NCI-H2081 (cell line): ENCODE measurements at places on chromosomes 2 and 18.

DNA sequence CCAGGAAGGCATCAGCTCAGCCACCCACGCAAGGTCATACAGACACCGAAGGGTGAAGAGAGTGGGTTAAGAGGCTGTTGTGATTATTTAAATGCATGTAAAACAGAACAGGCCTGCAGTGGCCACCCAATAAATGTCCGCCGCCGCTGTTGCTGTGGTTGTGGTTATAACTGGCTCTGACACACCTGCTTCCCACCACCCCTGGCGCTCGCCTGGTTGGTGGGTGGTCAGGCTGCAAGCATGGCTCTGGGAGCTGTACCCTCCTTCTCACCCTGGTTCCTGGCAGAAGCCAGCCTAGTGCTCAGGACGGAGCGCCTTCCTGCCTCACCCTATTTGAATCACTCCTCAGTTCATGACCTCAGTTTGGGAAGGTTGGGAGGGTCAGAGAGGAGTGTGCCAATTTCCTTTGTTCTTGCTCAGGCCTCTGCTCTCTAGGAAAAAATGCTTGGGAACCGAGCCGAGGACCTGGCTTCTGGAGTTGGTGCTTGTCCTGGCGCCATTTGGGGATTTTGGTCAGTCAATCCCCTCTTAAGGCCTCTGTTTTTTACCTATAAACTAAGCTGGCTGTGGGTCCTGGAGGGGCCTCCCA lies 5.3 kb upstream of the CRYBA2 start:
- peak; percentile 68 for DNase-seq

DNA sequence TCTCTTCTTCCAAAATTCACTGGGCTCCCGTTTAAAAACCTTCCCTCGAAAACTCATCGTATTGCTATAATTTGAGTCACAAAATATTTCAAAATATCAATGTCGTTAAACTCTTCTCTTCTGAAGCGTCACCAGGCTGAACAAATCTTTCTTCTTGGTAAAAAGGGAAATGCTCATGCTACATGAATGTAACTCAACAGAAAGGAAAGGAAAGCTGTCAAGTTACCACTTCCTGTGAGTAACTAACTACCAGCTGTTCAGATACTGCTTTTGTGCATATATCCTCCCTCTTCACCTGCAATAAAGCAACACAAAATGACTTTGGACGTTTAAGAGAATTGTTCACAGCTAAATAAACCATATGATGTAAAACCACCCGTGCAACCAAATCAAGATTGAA lies 95.4 kb downstream of the DOCK10 start:
- DNase-seq = no peak

- DNase-seq = no peak
Measured at GRCh38 chr2:221347471-221347870, 224.6 kb downstream of the EPHA4 start.

- no peak for DNase-seq
Measured at GRCh38 chr2:200540793-200541192, 14.8 kb downstream of the SGO2 start.

DNA sequence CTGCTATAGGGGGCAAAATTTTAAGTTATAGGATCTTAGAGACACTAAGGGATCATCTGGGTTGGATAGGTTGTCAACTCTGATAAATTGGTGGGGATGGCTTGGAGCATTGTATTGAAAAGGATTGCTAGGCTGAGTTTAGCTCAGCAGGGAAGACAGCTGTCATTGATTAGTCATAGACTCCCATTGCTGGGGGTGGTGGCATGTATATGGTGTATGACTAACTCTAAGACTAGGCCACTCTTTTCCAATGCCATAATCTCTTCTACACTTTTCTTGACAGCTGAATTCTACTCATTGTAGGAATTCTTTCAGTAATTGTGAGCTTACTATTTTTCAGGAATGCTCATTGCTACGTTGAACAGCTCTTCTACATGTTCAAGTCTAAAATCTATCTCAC lies 81.3 kb upstream of the PELI1 start:
- no peak for DNase-seq

DNA sequence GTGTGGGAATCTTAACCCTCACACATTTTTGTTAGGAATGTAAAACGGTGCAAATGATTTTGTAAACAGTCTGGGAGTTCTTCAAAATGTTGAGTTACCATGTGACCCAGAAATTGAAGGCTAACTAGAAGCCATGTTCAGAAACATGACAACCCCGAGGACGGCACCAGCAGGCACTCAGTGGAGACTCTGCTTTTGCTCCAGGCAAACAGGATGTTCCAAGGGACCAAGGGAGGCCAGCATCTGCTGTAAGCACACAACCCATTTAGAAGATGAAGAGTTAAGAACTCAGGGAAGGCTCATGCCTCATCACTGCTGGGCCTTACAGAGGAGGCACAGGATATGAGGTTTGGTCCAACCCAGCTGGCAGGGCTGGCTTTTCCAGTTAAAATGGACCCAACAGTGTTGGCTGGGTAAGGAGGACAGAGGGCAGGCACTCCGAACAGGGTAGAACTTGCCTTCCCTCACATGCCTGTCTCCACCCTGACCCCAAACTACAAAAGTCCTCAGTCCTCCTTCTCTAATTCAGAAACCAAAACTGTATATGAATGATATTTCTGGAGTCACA lies 23.6 kb downstream of the PARD6G start:
- DNase-seq = no peak

GRCh38 chr2:118309257-118309945 lies 221.1 kb downstream of the INSIG2 start:
- DNase-seq = no peak

DNA sequence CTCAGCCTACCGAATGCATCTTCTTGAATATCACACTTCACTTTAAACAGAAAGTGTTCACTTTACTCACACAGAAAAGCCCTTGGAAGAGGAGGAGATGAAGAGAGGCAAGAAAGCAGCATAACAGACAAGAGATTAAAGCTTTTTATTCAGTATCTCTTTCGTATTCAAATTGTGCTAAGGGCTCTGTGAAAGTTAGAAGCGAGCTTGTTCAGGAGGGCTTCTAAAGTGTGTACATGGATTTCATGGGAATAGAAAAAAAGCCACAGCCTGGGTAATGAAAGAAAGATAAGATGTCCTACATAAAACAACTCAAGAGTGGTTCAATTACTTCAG lies 531.9 kb downstream of the TMEM182 start:
- no peak for DNase-seq

DNA sequence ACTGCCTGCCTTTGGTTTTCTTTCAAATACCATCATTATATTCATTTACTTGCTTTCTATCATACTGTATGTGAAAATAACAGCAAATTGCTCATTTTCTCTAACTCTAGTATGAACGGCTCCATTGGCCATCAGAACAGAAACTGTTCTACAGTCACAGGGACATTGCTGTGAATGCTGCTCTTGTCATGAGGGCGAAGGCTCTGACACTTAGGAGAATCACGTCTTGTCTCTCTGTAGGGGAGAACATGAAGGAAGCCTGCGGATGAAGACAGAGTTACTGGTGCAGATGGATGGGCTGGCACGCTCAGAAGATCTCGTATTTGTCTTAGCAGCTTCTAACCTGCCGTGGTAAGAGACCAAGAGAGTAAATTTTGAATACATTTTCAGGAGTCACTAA lies 41.7 kb upstream of the ELOA2 start:
- no peak for DNase-seq

DNA sequence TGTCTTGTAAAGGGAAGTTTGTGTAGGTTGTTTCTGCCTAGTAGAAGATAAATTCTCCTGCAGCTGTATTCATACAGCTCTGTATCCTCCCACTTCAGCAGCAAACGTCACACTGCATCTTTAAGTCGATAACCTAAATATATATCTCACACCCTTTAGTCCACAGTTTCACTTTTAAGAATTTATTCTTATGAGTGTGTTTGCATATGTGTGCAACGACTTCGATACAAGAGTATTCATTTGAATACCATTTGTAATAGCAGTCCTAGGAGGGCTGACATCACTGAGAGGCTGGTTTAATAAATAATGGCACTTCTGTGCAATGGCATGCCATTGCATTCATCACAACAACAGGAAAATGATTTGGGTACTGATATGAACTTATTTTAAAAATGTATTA lies 63.8 kb upstream of the MSH6 start:
- no peak for DNase-seq
